ENCODE measurements at places on chromosomes 1 and 21. TPM values are rescaled to one million over a fixed set of nuclear protein-coding genes. Genes with fewer than 3 reads are reported as not detected.
A peak's percentile ranks its signal among the peaks of the same experiment; 100 is the strongest.

The SPATA1 gene
- 2.0 TPM for polyA plus RNA-seq

The ANKRD35 gene
- polyA plus RNA-seq = 2.1 TPM

The NBPF6 gene
- polyA plus RNA-seq = not detected

The ANXA9 gene
- 15.3 TPM for polyA plus RNA-seq

The NBPF20 gene
- polyA plus RNA-seq = 2.0 TPM

DNA sequence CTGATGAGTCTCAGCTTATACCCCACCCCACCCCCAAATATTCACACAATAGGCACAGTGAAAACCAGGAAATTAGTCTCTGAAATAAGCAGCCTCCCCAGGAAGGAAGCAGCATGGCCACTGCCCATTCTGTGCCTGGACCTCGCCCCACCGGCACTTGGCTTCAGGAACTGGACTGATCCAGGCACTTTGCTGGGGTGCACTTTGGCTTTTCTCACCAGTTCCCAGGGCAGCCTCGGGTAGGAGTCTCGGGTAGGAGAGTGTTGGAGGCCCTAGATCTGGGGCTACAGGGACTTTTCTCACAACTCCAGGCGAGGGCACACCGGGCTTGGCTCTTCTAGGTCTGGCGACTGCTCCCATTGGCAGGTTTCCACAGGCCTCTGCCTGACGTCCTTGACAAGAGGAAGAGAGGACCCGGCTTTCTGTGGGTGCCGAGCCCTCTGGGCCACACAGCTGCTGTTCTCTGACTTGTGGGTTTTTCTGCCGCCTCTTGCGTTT is 18.7 kb downstream of the ADARB1 start:
- DNase-seq = no peak

DNA sequence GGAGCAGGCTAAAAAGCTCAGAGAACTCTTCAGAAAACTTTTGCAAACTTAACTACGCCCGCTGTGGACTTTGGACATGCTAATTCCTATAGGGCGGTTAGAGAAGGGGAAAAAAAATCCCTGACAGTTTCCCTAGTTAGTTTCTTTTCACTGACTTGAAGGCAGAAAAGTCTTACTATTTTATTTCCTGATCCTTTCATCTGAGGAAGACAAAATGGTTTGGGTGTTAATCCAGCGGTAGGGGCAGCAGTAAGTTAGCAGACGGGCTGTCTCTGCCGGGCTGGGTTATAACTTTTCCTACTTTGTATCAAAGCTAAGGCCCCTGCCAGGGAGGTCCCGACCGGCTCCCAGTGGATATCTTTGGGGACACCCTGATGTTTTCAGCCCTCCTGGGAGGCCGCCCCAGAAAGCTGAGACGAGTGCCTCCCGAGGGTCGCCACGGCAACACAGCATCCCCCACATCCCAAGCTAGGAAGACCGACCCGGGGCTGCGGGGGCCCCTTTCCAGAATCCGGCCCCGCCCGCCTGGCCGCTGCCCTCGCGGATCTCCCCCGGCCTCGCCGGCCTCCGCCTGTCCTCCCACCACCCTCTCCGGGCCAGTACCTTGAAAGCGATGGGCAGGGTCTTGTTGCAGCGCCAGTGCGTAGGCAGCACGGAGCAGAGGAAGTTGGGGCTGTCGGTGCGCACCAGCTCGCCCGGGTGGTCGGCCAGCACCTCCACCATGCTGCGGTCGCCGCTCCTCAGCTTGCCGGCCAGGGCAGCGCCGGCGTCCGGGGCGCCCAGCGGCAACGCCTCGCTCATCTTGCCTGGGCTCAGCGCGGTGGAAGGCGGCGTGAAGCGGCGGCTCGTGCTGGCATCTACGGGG is 162.6 kb downstream of the RUNX1 start:
- DNase-seq = no peak

DNA sequence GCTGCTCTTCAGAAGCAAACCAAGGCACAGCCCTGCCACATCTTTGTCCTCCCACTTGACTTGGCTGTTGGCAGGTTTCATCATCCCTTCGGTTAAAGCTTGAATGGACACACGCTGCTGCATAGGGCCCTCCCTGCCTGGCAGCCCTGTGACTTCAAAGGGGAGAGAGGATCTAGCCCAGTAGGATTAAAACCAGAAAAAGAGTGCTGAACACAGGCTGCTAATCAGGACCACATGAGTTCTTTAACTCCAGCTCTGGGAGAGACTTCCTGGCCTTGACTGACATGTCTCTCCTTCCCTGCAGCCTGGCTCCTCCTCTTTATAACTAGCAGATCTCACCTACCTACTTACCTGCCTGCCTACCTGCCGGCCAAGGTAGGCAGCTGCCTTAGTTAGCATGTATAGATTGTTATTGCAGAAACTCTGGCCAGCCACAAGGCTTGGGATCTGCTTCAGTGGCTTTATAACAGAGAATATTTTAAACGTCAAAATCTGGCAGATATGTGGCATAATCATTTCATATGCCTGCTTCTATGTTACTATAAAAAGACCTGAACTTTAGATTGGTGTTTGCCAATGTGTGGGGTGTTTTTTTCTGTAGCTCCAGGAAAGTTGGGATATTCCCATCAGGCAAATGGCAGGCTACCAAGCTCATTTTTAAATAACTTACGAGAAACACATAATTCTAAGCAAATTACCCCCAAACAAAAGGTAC is 49.4 kb downstream of the ERG start:
- DNase-seq = no peak

DNA sequence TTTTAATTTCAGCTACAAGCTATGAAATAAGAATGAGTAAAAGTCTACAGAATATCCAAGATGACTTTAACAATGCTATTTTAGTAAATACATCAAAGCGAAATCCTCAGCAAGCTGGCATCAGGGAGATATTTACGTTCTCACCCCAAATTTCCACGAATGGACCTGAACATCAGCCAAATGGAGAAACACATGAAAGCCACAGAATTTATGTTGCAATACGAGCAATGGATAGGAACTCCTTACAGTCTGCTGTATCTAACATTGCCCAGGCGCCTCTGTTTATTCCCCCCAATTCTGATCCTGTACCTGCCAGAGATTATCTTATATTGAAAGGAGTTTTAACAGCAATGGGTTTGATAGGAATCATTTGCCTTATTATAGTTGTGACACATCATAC is 13.7 kb upstream of the CLCA1 start:
- DNase-seq = no peak

DNA sequence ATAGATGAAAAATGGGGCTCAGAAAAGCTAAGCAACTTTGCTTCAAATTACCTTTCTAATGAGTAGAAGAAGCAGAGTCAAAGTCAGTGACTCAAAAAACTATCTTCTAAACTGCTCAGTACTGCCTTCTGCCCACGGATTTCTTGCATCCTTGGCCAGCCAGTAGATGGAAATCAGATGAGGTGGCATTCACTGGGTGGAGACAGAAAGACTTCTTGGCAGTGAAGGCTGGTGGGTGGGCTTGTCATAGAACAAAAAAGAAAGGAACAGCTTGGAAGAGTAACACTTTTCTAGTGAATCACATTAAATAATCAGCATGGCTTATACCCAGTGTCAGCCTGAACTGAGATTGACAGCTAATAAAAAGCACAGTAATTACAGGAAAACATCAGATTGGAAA is 170.7 kb downstream of the ST6GALNAC5 start:
- DNase-seq = no peak

- peak; percentile 76 for DNase-seq
Observed at GRCh38 chr1:904310-904950, 19.3 kb upstream of the SAMD11 start.

- DNase-seq = no peak
Observed at GRCh38 chr21:43767498-43767983, 8.6 kb downstream of the CSTB start.

DNA sequence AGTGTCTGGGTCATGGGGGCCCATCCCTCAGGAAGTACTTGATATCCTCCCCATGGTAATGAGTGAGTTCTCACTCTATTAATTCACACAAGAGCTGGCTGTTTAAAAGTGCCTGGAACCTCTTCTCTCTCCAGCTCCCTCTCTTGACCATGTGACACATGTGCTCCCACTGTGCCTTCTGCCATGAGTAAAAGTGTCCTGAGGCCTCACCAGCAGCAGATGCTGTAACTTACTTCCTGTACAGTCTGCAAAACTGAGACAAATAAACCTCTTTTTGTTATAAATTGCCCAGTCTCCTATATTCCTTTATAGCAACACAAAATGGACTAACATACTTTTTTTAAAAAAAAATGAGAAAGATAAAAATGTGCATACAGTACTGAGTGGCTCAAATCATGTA is 24.0 kb downstream of the PUM1 start:
- no peak for DNase-seq

GRCh38 chr1:113783254-113784103 is 24.2 kb upstream of the PHTF1 start:
- DNase-seq = no peak

GRCh38 chr21:44611551-44611950 is 328 bp upstream of the KRTAP10-8 start:
- DNase-seq = no peak

GRCh38 chr1:149845416-149845815 is 54.0 kb upstream of the BOLA1 start:
- DNase-seq = no peak

- no peak for DNase-seq
Observed at GRCh38 chr1:94986783-94987182, 59.9 kb upstream of the CNN3 start.

- DNase-seq = no peak
Observed at GRCh38 chr1:8174807-8175206, 143.1 kb upstream of the SLC45A1 start.

DNA sequence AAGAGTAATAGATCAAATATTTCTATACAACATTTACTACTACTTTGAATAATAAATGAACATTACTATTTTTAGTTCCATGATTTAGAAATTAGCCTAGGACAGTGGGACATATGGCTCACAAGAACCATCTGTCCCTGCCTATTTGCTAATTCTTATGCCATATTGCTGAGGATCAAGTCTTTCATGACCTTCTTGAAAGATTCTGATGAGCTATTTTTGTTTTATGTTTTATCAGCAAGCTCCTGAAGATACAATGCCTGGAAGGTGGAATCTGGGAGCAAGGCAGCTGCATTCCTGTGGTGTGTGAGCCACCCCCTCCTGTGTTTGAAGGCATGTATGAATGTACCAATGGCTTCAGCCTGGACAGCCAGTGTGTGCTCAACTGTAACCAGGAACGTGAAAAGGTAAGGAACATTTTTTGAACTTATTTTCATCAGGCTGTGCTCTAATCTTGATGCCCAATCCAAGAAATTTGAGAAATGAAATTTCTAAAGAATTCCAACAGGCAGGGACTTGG is 326.7 kb downstream of the PAPPA2 start:
- no peak for DNase-seq

- no peak for DNase-seq
Observed at GRCh38 chr1:229258757-229259060, 12.2 kb upstream of the RAB4A start.

DNA sequence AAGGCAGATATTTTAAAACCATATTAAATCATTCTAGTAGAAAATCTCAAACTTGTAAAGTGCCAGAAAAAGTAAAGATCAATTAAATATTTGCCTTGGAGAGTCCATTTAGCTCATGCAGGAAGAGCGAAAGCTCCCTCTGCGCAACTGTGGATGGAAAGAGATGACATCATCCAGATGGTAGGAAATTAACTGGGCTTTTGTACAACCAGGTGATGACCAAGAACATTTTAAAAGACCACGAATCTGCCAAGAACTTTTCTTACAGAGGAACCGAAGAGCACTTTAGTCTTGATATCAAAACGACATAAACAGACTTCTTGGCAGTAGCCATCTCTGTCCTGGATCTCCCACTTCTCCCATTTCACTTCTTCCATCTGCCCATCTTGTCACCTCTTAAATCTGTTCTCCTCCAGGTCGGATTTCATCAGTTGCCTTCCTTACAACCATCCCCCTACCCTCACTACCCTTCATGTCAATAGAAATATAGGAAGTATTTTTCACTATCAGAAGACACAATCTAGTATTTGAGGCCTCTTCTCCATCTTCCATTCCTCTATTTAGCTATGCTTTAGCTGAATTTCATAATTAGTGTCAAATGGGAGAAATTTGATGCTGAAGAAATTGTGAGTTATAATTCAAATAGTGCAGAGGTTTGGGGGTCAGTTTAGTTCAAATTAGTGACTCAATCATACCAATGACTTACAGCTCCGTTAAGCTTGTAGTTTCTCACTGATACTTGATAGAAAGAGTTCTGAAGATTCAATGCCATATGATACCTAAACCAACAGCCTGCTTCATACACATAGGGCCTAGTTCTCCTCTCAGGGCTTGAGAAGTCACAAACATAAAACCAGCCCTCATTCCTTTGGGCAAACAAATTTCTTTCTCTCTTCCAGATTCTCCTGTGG is 22.0 kb upstream of the DNASE2B start:
- DNase-seq = no peak

- no peak for DNase-seq
Observed at GRCh38 chr21:43369124-43369523, 57.8 kb downstream of the SIK1 start.

GRCh38 chr1:246039584-246039983 is 467.5 kb downstream of the SMYD3 start:
- DNase-seq = no peak

DNA sequence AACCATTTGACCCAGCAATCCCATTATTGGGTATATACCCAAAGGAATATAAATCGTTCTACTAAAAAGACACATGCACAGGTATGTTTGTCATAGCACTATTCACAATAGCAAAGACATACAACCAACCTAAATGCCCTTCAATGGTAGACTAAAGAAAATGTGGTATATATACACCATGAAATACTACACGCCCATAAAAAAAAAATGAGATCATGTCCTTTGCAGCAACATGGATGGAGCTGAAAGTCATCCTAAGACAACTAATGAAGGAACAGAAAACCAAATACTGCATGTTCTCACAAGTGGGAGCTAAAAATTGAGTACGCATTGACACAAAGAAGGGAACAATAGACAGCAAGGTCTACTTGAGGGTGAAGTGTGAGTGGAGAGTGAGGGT is 72.0 kb downstream of the EIF4G3 start:
- no peak for DNase-seq

DNA sequence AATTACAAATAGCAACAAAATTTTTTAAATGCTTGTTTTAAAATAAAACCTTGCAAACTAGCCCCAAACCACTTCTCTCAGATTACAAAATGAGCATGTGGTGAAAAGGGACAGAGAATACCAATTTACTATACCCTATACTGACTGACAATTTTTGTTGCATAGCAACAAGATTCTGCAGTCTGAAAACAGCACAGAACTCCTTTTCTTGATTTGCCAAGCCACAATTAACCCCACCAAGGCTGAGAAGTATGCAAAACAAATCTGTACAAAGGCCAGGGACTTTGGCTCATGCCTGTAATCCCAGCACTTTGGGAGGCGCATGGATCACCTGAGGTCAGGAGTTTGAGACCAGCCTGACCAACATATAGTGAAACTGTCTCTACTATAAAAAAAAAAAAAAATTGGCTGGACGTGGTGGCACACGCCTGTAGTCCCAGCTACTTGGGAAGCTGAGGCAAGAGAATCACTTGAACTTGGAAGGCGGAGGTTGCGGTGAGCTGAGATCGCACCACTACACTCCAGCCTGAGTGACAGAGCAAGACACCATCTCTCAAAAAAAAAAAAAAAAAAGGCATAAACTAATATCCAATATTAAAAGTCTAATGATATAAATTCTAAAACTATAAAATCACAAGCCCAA is 21.8 kb downstream of the ENAH start:
- no peak for DNase-seq

DNA sequence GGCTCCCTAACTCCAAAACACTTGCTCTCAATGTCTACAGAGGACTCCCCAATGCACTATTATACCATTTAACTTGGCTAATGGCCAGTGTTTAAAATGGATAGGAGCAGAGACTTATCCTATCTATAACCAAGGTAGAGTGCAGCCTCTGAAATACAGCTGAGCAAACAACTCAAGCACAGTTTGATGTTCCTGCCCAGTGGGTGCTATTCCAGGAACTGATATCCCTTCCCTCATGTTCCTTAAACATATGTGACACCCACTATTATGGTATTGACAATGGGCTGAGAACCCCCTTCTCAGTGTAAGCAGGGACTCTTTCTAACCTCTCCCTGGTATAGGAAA is 51.7 kb downstream of the SH3GLB1 start:
- DNase-seq = no peak

Data from right renal cortex interstitium (tissue), 3 donors.